Activated CD4-positive, CD25-positive, alpha-beta regulatory T cell treated with anti-CD3 and anti-CD28 coated beads, Interleukin-2, amount 50 U/mL, for 72 hours (primary cell): ENCODE measurements at places on chromosomes 12 and 14.

DNA sequence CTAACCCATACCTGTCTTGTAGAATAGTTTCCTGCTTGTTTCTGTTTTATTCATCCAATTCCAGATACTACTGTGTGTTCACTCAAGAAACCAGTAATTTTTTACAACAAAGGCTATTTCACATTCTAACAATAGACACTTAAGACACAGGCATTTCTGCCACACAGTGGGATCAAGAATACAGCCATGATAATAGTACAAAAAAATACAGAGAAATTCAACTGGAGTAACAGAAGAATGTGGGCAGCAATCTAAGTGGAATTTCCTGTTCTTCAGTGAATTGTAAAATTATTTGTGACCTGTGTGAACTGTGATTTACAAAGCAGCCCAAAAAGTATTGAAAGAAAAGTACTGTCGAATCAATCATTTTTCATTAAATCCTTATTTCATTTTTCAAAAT lies 282.9 kb downstream of the CCER1 start:
- DNase-seq = no peak

GRCh38 chr12:90010089-90010488 lies 301.5 kb upstream of the ATP2B1 start:
- no peak for DNase-seq

DNA sequence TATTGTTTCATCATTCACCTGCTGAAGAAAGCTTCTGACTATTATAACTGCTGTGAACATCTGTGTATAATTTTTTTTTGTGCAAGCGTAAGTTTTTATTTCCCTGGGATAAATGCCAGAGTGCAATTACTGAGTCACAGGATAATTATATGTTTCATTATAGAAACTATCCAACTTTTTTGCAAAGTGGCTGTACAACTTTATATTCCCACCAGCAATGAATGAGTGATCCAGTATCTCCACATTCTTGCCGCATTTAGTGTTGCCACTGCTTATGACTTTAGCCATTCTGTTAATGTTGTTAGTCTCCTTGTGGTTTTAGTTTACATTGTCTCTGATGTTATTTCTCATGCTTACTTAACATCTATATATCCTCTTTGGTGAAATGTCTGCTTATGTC lies 88.1 kb upstream of the CCDC175 start:
- no peak for DNase-seq

DNA sequence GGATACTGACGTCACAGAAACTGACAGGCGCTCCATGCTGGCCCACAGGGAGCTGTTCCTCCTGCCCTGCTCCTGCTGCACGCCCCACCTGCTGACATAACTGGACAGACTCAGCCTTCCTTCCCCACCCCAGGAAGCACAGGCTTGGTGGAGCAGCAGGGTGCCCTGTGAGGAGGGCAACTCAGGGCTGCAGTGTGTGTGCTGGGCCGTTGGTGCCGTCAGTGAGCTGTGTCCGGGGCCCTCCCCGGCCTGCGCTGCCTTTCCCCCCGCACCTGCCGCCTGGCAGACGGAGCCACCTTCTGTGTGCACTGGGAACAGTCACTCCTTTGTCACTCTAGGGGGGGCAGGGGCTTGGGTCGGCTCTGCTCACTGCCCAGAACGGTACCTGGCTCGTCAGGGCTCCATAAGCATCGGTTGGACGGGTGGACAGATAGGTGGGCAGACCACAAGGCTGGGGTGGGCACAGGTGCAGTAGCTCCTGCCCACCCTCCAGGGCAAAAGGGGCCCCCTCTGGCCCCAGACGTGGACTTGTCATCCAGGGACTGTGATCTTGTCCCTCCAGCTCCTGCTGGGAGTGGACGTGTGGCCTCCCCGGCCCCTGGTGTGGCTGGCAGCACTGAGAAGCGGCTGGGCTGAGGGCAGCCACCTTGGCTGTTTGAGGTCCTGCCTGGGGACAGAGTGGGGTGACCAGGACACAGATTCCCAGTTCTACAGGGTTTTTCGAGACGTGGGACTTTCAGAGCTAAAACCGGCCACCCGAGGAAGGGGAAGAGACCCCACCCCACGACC lies 32.8 kb downstream of the FBRSL1 start:
- no peak for DNase-seq

DNA sequence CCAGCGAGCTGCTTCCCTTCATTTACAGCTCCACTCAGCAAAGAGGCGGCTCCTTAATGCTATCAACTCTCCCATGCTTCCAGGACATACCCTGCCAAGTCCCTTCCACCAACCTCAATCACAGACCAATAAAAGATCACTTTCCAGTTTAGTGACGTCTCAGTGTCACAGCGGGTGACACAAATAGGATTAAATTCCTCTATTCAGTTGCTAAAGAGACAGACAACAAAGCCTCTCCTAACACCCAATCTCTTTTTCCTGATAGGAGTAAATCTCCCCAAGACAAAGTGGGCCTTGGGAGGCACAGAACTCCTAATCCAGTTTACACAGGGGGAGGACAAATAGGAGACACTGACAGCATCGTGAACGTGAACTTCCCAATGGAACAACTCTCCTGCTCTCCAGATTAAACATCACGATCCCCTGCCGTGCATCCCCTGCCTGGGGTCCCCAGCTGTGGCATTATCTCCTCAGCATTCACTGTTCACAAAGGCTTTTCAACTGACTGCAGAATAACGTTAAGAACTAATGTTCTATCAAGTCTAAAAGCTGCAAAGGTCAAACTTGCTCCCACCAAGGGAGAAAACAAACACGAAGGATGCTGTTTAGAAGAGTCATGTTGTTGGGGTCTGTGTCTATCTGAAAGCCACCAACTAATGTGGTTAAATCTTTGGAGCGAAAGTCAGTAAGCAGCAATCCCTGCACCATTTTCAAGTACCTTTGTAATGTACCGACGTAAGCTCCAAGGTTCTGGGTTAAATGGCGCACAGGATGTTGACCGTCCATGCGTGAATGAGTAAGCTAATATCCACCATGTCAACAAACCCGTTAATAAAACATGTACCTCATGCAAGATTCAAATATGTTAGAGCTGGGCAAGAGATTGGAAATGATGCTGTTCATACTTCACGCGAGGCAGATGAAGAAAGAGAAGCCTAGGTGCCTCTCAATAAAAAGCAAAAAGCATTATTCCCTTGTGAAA lies 31.5 kb downstream of the TMEM132D start:
- DNase-seq = no peak
